ENCODE measurements at places on chromosomes 3 and 15.

DNA sequence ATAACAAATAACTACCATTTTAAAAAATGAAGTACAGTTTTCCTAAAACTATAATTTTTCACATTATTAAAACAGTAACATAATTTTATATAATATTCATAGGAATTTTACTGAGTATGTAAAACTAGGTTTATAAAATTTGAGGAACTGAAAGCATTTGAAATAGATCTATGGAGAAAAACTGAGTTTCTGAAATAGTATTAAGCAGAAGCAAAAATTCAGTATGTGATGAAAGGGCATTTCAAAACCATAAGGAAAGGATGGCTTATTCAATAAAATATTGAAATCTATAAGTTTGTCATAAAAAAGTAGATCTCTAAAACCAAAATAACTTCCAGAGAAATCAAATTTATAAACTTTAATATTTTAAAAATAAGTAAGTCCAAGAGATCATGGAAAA lies 53.4 kb downstream of the GBE1 start:
- DNase-seq: no peak

- DNase-seq: no peak
These were observed 208.5 kb downstream of the LPP start for GRCh38 chr3:188362405-188362831.

- no peak for DNase-seq
These were observed 9.6 kb downstream of the MESP2 start for GRCh38 chr15:89785774-89786140.

DNA sequence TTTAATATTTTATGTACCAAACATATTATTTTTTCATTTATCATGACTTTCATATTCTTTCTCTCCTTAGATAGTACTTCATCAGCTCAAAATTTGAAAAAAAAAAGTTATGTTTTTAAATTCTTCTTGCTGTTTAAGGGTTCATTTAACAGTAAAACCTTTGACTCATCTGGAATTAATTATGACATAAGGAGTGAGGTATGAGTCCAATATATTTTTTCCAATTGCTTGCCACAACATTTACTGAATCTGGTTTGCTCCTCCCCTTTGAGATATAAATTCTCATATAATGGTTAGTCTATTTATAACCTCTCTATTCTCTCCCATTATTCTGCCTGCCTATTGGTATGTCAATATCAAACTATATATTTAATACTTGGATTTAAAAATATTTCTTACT lies 387.8 kb downstream of the TUSC7 start:
- DNase-seq: no peak

GRCh38 chr3:23916152-23916885 lies 471 bp downstream of the NKIRAS1 start:
- DNase-seq: no peak

DNA sequence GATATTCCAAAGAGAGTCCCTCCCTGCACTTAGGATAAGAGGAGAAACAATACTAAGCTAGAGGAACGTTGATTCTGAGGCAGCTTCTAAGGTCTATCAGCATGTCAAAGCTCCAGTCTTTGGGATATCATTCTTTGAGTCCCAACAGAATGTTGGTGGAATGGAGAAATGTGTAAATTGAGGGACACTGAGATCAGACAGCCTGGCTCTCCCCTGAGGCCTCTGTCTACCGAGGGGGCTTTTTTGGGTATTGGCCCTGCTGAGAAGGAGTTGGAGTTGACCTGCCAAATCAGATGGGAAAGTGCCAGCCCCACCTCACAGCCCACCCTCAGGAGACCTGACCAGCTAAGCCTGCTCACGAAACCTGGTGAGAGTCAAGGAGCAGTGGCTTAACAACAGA lies 27.6 kb upstream of the LRTM1 start:
- DNase-seq: no peak

Data from AG08396 (cell line).